ENCODE measurements at places on chromosomes 6 and 20.

DNA sequence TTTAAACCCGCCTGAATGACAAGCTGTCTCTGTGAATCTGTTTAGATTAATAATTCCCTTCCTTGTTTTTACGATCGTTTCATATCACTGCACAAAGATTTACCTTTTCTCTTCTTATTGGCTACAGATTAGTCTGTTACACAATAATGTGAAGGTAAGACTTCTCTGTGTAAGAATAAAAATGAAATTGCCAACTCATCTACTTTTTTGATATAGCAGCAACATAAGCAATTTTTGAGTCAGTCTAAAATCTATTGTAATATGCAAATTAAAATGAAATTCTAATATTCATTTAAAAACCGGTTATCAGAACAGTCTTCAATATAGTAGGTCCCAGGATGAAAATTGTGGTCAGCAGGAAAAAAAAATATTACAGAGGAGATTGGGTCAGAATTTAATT is 155.2 kb downstream of the DOK5 start:
- DNase-seq = no peak

DNA sequence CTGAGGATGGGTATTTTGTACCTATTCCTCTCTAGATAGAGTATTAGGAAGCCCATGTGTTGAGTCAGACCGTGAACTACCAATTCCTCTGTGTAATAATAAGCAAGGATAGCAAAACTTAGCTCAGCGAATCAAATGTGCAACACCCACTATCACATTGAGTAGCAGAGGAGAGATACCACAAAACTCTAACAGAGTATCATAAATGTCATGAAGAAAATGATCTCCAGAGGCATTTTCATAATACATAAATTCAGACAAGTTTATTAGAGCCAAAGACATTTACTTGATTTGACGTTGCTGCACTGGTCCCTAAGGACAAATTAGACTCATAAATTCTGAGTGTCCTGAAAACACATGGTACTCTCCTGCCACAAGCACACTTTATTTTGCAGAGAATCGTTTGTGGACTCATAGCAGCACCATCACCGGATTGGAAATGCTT is 245.2 kb downstream of the HAO1 start:
- DNase-seq = no peak

GRCh38 chr6:148365041-148365440 is 22.4 kb downstream of the SASH1 start:
- DNase-seq = no peak

- no peak for DNase-seq
These were observed 234.4 kb upstream of the MCHR2 start for GRCh38 chr6:100228437-100228833.

- no peak for DNase-seq
These were observed 14.0 kb downstream of the KIAA1755 start for GRCh38 chr20:38246357-38247165.

DNA sequence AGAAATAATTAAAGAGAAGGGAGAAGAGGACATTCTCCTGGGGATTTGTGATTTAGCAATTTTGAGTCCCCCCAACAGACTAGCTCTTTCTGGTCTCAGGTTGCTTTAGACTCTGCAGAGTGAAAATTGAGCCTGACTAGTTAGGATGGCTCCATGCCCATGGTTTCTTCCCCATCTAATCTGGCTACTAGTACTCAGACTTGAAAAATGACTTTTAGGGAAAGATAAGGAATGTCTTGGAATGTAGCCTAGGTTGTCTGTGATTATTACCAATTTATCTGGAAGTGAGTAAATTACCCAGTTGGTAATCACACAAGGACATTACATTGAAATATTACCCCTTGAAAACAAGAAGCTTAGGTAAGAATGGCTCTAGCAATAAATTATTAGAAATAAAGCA is 4.2 kb downstream of the BEND6 start:
- no peak for DNase-seq

GRCh38 chr20:17390655-17391054 is 140.5 kb downstream of the BFSP1 start:
- DNase-seq = no peak

GRCh38 chr20:40880063-40880728 is 148.4 kb upstream of the TOP1 start:
- no peak for DNase-seq

DNA sequence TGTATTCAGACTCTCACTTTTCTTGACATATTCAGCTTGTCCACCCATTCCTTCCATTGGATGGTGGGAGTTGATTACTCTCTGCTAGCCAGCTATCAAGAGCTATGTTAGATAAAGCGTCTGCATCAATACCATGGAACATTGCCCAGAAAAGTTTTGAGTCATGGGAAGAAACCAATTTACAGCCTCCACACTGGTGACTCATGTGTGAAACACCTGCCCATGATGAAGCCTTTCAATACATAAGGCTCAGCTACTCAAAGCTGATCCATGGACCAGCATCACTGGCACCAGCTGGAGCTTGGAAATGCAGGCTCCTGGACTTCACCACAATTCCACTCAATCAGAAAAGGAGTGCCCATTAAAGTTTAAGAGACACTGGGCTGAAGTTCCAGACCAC is 16.1 kb downstream of the PLA2G7 start:
- no peak for DNase-seq

- DNase-seq = no peak
These were observed 40.3 kb upstream of the PRND start for GRCh38 chr20:4681401-4681800.

All from GM12892 (cell line).